Activated CD4-positive, alpha-beta memory T cell treated with anti-CD3 and anti-CD28 coated beads, Interleukin-2, amount 10 ng/mL, durations not matched to agents 7 days and 5 days (primary cell): ENCODE measurements at places on chromosomes 11 and 22. TPM values are rescaled to one million over a fixed set of nuclear protein-coding genes. Genes with fewer than 3 reads are reported as not detected.

GRCh38 chr11:69245491-69246345, 48.2 kb upstream of the MYEOV start:
- no peak overlapping the region for H3K4me3 ChIP-seq
- peaks cover 5% of the 10 kb centered on the region for H3K4me1 ChIP-seq
- H3K36me3 ChIP-seq: no peaks in the 10 kb centered on the region
- peak; percentile 11 for DNase-seq
- peaks cover 2% of the 10 kb centered on the region for H3K27me3 ChIP-seq
- H3K27ac ChIP-seq: no peak overlapping the region

The MLC1 gene
- 0.30 TPM for total RNA-seq

DNA sequence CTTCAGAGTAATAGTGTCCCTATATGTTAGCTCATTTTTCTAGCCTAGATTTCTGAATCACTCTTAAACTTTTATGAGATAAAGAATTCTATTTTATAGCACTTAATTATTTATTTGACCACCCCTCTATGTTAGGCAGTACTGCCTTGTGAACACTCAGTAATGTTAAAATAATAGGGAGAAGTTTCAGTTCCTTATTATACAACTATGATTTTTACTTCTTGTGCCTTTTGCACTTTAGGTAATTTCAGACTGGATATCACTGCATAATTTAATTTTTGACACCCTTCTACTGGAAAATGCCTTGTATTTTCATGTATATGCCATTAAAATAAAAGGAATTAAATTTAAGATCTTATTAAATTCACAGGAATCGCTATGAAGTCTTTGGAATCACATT, 3.1 kb downstream of the BCO2 start:
- no peak for DNase-seq
- no peaks in the 10 kb centered on the region for H3K36me3 ChIP-seq
- no peak overlapping the region for H3K27ac ChIP-seq
- peaks cover 30% of the 10 kb centered on the region for H3K27me3 ChIP-seq

The ZNF214 gene
- total RNA-seq: not detected

The TBX1 gene
- total RNA-seq: not detected

DNA sequence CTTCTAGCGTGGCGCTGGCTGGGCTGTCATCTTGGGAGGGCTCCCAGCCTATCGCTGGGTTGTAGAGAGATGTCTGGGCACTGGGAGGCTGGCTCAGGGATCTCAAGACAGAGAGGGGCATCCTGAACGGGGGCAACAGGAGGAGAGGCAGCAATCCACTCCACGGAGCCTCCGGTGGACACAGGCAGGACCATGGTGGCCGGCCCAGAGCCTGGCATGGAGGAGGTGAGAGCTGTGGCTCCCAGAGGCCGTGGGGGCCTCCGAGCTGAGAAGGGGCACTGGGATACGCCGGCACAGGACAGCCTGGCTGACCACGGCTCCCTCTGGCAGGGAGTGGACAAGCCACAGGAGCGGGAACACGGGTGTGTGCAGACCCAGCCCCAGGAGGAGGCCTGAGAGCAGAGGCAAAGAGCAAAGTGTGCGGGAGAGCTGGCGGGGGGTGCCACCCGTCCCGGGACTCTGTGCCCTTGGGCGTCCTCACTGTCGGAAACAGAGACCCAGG, 9.1 kb downstream of the MRGPRF start:
- no peak overlapping the region for H3K27ac ChIP-seq
- no peaks in the 10 kb centered on the region for H3K4me1 ChIP-seq
- peaks cover 8% of the 10 kb centered on the region for H3K27me3 ChIP-seq
- no peaks in the 10 kb centered on the region for H3K36me3 ChIP-seq

The MS4A7 gene
- total RNA-seq: not detected

DNA sequence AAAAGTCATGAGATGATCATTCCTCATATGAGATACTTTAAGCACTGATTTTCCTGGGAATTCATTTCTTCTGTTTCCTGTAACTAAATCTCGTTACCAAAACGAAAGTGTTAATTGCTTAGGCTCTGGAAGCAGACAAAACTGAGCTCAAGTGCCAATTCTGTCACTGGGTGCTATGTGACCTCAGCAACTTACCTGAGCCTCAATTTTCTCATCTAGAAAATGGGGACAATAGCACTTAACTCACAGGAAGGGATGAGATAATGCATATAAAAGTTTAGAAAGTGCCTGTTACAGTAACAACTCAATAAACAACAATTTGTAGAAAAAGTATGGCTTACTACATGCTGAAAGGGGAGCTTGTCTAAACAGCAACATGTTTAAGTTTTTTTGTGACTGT, 170.2 kb upstream of the MTMR2 start:
- peaks cover 19% of the 10 kb centered on the region for H3K4me1 ChIP-seq
- H3K27me3 ChIP-seq: no peaks in the 10 kb centered on the region
- H3K36me3 ChIP-seq: peaks cover 21% of the 10 kb centered on the region
- no peak for DNase-seq

DNA sequence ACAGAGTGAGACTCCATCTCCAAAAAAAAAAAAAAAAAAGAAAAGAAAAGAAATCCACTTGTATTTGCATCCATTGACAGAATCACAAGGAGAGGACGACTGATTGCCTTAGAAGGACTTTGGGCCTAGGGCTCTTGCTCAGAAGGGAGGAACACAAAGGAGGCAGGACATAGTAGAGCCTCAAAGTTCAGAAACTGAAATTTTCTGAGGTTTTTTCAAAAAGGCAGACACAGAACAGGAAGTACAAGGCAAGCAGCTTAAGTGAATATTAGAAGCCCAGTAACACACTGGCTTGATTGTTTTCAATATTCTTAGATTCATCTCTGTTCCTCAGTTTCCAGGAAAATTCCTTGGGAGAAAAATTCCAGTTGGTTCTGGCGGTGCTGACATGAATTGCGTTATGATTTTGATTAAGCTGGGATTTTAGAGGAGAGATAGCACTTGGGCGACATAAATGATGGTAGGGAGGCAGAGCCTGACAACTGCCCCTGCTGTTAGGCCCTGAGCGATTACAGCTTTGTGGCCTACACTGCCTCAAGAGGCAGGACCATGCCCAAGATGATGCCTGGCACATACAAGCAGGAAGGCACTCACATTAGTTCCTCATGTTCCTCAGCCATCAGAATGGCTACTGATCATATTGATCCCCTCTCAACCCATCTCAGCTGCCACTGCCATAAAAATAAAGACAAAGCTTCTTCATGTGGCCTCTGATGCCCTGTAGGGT, 15.3 kb downstream of the CLPB start:
- H3K27ac ChIP-seq: peak overlapping the region; percentile 68
- H3K36me3 ChIP-seq: peaks cover 6% of the 10 kb centered on the region
- peaks cover 27% of the 10 kb centered on the region for H3K4me1 ChIP-seq
- H3K4me3 ChIP-seq: no peak overlapping the region

- no peaks in the 10 kb centered on the region for H3K27me3 ChIP-seq
- H3K27ac ChIP-seq: no peak overlapping the region
- H3K4me1 ChIP-seq: no peaks in the 10 kb centered on the region
- DNase-seq: no peak
- H3K36me3 ChIP-seq: no peaks in the 10 kb centered on the region
Measured at GRCh38 chr22:44882226-44882905, 127.4 kb downstream of the PHF21B start.

The HBG2 gene
- not detected for total RNA-seq

The DRAP1 gene
- total RNA-seq: 180 TPM

The TMEM138 gene
- total RNA-seq: 50.0 TPM

DNA sequence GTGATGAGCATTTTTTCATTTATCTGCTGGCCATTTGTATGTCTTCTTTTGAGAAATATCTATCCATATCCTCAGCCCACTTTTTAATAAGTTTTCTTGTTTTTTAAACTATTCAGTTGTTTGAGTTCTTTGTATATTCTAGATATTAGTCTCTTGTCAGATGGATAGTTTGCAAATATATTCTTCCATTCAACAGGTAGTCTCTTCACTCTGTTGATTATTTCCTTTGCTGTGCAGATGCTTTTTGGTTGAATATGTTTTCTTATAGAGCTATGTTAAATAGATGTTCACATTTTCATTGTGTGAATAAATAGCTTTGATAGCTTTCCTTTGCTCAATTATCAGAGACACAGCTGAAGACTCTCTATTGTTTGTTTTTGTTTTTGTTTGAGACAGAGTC, 68.2 kb upstream of the ALKBH3 start:
- H3K27me3 ChIP-seq: no peaks in the 10 kb centered on the region
- DNase-seq: no peak
- H3K4me3 ChIP-seq: no peak overlapping the region
- no peak overlapping the region for H3K27ac ChIP-seq
- no peaks in the 10 kb centered on the region for H3K4me1 ChIP-seq
